ENCODE measurements at places on chromosomes 7 and 10.

GRCh38 chr10:23826421-23826820, 382.5 kb upstream of the KIAA1217 start:
- peak; percentile 48 for DNase-seq

- DNase-seq: no peak
These were observed 94.9 kb upstream of the IKZF1 start for GRCh38 chr7:50209461-50210135.

- no peak for DNase-seq
These were observed 240.0 kb downstream of the ARHGAP21 start for GRCh38 chr10:24483701-24484100.

DNA sequence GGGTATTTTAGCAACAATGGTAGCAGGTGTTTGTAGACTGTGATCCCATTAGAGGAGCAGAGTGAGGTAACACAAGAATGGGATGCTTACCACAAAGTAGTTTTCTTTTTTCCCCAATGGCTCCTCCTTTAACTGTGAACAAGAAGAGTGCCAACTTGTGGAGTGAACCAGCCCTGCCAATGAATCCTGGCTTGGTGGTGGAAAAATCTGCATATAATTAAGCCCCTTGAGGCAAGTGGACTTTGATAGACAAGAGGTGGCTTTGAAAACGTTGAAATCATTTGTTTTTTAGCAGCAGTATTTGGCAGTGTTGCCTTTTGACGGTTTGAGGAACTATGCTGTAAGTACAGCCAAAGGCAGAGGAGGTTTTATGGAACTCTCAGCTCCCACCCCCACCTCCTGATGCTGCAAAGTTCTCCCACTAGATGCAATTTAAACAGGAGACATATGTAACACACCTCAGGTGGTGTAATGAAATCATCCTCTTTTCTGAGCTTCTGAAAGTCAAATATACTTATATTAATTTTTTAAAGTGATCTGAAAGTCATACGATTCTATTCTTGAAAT, 295.6 kb downstream of the DPP6 start:
- DNase-seq: no peak
